ENCODE measurements at places on chromosomes 7 and 10. TPM values are rescaled to one million over a fixed set of nuclear protein-coding genes. Genes with fewer than 3 reads are reported as not detected.

Gene SPRN
- total RNA-seq, result 0.56 TPM

GRCh38 chr10:88062798-88063472 is 199.5 kb downstream of the PTEN start:
- no peak for DNase-seq

Gene OR2A42
- 0.56 TPM for total RNA-seq

DNA sequence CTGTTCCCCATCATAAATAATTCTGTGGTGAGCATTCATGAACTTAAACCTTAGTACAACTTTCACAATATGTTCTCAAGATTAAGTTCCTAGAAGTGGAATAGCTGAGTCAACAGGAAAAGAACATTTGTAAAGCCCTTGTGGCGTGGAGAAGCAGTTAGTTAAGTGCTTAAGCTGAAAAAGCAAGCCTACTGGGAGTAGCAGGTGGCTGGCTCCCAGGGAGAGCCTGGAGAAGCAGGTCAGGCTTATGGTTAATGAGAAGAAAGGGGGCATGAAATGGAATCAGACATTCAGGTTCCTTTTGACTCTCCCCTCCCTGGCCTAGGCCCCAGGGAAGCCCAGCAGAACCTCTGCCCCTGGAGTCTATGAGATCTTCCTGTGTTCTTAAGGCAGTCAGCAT is 35.3 kb downstream of the VSTM4 start:
- no peak for DNase-seq

DNA sequence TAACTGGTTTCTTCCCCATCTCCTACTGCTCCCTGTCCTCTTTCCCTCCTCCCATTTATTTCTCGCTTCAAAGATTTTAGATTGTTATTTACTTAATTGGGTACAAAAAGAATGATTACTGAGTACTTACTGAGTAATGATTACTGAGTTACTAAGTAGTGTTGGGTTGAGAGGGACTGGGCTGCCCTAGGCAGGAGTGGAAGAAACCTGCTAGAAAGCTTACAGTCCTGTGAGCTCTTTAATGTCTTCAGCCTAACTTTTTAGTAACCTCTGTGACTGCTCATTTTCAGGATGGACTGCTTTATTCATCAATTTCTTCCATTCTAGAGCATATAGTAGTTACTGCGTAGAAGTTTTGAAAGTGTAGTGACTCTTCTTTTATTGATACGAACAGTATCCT is 7.6 kb downstream of the PHF14 start:
- DNase-seq, result no peak

Gene NODAL
- not detected for total RNA-seq

DNA sequence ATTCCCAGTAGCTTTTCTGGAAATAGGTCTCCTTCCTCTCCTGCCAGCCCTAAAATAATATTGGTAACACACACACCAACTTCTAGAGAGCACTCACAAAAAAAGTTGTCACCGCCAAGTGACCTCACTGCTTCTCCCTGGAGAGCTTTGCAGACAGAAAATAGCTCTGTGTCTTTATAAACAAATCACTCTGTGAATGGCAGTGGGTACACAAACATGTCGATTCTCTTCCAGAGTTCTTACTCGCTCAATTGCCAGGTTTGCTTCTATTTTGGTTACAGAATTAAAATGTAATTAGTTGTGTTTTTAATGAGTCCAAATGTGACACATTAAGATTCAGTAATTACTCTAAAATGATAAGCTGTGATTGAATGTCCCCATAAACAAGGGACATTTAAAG is 649.2 kb upstream of the C7orf33 start:
- DNase-seq, result no peak

- DNase-seq, result no peak
Measured at GRCh38 chr7:2663121-2663886, 24.7 kb upstream of the AMZ1 start.

DNA sequence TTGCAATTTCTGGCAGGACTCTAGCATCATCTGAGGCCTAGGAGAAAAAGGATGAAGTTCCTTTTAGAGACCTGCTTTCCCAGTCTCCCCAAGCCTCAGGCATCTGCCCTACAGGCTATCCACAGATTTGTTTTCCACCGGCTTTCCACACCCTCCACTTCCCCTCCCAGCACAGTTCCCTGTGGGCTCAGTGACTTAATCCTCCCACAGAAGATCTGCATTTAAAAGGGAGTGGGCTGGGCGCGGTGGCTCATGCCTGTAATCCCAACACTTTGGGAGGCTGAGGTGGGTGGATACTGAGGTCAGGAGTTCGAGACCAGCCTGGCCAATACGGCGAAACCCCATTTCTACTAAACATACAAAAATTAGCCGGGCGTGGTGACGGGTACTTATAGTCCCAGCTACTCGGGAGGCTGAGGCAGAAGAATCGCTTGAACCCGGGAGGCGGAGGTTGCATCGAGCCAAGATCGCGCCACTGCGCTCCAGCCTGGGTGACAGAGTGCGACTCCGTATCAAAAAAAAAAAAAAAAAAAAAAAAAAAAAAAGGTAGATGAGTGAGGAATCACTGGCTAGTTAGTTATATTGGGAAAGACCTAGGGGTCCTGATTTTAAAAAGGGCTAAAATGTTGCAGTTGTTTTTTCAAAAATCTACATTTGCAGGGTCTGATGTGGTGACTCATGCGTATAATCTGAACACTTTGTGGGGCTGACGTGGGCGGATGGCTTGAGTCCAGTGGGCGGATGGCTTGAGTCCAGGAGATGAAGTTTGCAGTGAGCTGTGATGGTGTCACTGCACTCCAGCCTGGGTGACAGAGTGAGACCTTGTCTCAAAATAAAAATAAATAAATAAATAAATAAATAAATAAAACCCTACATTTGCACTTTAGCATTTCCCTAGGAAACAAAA is 119.5 kb downstream of the BAMBI start:
- DNase-seq, result no peak

GRCh38 chr10:104650072-104650471 is 9.0 kb downstream of the SORCS3 start:
- no peak for DNase-seq

- DNase-seq, result no peak
Measured at GRCh38 chr10:124353896-124354295, 64.8 kb downstream of the OAT start.

DNA sequence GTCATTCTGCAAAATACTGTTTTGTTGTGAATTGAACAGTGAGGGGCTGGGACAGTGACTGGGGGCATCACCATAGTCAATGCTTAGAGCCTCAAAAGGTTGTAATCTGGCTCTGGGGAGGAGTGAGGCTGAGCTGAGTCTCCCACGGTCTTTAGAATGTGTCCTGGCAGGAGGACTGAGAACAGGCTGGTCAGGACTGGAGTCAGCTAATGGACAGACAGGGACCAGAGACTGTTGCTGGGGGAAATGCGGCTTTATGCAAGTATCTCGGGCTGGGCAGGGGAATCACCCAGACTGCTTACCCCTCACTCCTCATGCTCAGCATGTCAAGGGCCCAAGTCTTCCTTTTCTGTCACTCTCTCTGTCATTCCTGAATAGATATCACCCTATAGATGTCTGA is 346.5 kb downstream of the TYW1 start:
- DNase-seq, result no peak

Gene TET1
- total RNA-seq, result 3.2 TPM

- DNase-seq, result no peak
Measured at GRCh38 chr10:9331583-9332008, 1277.1 kb downstream of the GATA3 start.

DNA sequence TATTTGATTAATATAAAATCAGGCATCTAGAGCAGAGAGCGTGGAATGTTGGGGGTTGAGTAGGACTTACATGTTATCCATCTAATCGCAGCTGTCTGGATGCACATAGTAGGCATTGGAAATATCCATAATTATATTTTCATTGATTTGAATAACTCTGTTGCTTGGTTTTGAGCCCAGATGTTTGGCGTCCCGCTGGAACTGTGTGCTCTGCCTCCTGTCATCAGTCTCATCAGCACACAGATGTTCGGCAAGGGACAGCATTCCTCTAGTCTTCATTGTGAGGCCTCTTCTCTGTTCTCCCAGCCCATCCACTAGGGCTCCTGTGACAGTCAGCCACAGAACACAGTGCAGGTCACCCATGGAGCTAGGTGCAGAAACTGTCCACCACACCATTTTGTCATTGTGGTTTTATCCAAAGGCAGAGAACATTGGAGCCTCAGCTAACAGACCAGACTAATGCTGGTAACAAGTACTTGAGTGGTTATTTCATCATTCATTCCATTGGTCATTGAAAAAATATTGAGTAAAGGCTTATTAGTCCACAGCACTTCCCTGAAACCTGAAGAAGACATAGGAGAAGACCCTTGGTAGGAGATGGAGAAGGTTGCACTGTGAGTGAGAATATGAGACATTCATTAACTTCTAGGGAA is 927.4 kb downstream of the LRMDA start:
- no peak for DNase-seq

DNA sequence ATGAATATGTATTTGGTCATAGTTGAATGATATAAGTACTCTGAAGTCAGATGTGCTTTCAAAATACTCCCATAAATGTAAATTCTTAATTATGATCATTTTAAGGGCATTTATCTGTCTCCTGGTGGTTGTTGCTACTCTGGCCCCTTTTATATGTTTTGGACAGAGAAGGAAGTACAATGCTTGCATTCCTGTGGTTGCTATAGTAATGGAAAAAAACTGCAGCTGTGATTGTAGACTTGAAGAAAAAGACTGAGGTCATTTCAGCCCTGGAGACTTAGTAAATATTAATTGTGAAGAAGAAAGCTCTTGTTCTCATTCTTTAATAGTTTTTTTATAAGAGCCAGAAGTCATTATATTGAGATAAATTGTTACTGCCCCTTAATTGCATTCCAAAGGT is 70.2 kb upstream of the FERD3L start:
- DNase-seq, result no peak

Gene HMX3
- total RNA-seq, result not detected

Gene ANKRD61
- total RNA-seq, result not detected

Gene DNAJC9
- total RNA-seq, result 15.1 TPM

Gene MYL10
- total RNA-seq, result not detected

- no peak for DNase-seq
Measured at GRCh38 chr7:19919261-19920095, 146.1 kb upstream of the TMEM196 start.

- DNase-seq, result no peak
Measured at GRCh38 chr10:101287997-101288635, 58.9 kb upstream of the LBX1 start.
